Fibroblast of pulmonary artery (primary cell): ENCODE measurements at places on chromosomes 16 and 17.

DNA sequence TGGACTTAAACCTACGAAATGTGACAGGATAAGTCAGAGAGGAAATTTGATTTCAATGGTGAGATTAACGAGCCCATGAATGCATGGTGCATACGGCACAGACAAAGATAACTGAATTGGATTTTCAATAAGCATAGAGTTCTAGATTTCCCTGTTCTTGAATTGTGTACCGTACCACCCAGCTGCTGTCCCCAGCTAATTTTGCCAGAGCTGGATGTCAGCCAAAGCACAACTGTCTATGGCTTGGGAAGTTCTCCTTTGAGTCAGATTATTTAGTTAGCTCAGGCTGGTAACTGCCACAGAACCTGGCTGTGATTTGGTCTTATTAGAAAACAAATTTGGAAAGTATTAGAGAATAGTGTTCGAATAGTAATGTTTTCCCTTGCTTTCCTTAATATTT is 143.1 kb downstream of the CDH13 start:
- DNase-seq: no peak

- DNase-seq: no peak
These were observed 113.8 kb downstream of the SOCS1 start for GRCh38 chr16:11142261-11142630.

GRCh38 chr16:30112197-30113030 is 923 bp downstream of the GDPD3 start:
- DNase-seq: peak; percentile 68

- no peak for DNase-seq
These were observed 11.4 kb downstream of the UNC13D start for GRCh38 chr17:75832652-75833400.

- peak; percentile 62 for DNase-seq
These were observed at the start of gene METRNL for GRCh38 chr17:83079352-83079747. TSS of gene METRNL (plus strand) at chr17:83079609. CDS start at chr17:83079816, 207 bp downstream.

GRCh38 chr17:59829217-59830006 is 63.3 kb downstream of the TUBD1 start:
- peak; percentile 98 for DNase-seq

- DNase-seq: no peak
These were observed 4.4 kb downstream of the GPS1 start for GRCh38 chr17:82055965-82056728.

DNA sequence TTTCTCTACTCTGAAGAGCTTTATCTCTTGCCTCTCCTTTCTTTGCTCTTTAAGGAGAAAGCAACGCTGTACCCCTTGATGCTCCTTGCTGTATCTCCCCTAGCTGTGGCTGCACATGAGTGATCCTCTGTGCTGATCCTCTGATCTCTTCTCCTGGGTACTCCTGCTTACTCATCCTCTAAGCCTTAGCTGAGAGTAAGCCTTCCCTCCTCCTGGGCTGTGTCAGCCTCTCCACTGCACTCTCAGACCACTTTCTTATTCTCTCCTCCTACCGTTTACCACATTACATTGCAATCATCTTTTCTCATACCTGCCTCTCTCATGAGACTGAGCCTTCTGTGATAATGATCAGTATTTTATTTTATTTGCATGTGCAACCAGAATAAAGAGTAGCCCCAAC is 25.1 kb downstream of the SOX9 start:
- no peak for DNase-seq

DNA sequence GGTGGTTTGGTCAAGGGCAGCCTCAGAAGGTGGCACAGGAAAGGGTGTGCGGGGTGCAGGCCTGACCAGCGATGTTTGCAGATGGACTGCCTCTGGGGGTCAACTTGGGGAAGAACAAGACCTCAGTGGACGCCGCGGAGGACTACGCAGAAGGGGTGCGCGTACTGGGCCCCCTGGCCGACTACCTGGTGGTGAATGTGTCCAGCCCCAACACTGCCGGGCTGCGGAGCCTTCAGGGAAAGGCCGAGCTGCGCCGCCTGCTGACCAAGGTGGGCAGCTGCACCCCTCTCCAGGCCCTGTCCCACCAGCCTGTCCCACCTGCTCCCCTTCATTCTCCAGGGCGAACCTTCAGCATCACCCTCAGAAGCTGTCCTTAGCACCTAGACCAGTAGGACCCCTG is 12.5 kb downstream of the DHODH start:
- DNase-seq: no peak

- DNase-seq: no peak
These were observed 7.9 kb downstream of the TIMM22 start for GRCh38 chr17:1004769-1005295.

DNA sequence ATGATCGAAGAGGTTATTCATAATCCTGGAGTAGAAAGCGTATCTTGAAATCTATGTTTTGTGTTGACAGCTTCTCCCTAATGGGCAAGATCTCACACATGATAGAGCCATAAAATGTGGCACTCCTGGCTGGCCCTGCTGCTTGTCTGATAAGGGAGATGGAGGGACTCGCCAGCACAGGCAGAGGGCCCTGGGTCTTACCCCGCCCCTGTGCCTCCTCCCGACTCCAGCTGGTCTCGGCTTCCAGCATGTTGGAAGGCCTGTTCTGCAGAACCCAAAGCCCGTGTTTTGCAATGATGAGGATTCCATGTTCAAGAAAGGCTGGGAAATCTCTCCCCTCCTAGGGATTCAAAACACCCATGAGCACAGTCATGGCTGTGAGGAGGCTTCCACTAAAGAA is 106.7 kb upstream of the SDK2 start:
- no peak for DNase-seq

- DNase-seq: peak; percentile 70
These were observed 5.7 kb downstream of the CDC6 start for GRCh38 chr17:40293363-40293762.

GRCh38 chr16:90002759-90003158 is 16.5 kb downstream of the DBNDD1 start:
- no peak for DNase-seq

- DNase-seq: no peak
These were observed 503.8 kb downstream of the NPIPA7 start for GRCh38 chr16:16882766-16883165.

- DNase-seq: peak; percentile 53
These were observed 10.0 kb upstream of the NAGLU start for GRCh38 chr17:42526031-42526444.

DNA sequence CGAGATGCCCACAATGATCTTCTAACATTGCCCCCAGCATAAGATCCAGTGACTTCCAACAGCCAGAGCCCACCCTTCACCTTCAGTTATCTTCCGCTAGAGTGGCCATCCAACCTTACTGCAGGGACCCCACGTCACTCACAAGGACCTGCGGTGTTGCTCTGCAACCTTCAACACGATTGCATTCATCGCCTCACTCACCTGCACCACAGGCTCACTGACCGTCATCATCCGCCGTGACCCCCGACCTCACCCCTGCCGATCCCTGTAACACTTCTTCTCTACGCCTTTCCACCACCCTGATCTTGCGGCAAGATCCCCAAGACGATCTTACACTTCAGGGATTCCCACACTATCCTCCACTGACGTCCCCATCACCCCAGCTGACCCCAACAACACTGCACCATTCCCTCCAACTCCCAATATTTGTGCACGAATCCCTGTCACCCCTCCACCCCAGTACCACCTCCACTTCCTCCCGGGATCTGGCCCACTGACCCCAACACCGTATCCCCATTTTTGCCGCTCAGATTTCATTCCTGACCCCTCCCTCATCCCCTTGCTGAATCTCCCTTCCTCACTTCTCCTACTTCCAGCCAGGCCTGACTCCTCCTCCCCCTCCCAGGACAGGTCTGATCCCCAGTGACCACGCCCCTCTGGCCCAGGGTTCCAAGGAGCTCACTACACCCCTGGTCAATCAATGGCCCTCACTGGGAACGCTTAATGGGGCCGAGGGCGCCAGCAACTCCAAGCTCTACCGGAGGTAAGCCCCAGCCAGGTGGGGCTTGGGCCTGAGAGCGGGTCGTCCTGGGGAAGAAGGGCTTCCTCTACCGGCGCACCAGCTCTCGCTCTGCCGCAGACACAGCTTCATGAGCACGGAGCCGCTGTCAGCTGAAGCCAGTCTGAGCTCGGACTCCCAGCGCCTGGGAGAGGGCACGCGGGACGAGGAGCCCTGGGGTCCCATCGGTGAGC is 7.6 kb downstream of the RUNDC3A start:
- no peak for DNase-seq

- no peak for DNase-seq
These were observed 78.7 kb downstream of the NOG start for GRCh38 chr17:56672195-56672594.

- DNase-seq: no peak
These were observed 4.4 kb upstream of the SEC14L1 start for GRCh38 chr17:77136420-77136767.

DNA sequence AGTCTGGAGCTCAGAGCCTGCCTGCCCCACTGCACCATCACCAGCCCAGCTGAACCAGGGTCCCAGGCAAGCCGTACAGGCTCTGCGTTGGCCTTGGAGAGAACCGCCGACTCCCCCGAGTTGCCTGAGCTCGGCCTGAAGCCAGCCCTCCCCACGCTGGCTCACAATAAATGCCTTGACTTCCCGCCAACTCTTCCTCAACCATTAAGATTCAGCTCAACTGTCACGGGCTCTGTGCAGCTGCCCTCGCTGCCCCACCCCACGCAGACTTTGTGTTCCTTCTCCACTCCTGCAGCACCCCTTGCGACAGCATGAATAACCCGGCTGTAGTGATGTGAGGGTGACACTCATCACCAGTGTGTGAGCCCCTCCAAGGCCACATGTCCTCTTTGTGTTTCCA is 4.8 kb upstream of the QPRT start:
- DNase-seq: peak; percentile 80

DNA sequence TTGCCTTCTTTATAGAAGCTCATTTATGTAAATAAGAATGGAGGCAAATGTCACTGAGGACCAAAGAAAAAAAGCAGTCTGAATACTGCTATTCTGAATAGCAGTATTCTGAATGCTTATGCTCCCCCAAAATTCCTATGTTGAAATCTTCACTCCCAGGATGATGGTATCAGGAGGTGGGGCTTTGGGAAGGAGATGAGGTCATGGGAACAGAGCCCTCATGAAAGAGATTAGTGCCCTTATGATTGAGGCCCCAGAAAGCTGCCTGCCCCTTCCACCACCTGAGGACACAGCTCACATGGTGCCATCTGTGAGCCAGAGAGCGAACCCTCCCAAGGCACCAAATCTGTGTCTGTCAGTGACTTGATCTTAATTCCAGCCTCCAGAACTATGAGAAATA is 28.8 kb downstream of the HEATR6 start:
- DNase-seq: peak; percentile 45

GRCh38 chr17:79943347-79944241 is 92.1 kb downstream of the TBC1D16 start:
- DNase-seq: no peak

GRCh38 chr16:3553138-3553923 is 23.9 kb downstream of the NLRC3 start:
- no peak for DNase-seq

- no peak for DNase-seq
These were observed 567 bp downstream of the TMEM97 start for GRCh38 chr17:28319598-28319935.

DNA sequence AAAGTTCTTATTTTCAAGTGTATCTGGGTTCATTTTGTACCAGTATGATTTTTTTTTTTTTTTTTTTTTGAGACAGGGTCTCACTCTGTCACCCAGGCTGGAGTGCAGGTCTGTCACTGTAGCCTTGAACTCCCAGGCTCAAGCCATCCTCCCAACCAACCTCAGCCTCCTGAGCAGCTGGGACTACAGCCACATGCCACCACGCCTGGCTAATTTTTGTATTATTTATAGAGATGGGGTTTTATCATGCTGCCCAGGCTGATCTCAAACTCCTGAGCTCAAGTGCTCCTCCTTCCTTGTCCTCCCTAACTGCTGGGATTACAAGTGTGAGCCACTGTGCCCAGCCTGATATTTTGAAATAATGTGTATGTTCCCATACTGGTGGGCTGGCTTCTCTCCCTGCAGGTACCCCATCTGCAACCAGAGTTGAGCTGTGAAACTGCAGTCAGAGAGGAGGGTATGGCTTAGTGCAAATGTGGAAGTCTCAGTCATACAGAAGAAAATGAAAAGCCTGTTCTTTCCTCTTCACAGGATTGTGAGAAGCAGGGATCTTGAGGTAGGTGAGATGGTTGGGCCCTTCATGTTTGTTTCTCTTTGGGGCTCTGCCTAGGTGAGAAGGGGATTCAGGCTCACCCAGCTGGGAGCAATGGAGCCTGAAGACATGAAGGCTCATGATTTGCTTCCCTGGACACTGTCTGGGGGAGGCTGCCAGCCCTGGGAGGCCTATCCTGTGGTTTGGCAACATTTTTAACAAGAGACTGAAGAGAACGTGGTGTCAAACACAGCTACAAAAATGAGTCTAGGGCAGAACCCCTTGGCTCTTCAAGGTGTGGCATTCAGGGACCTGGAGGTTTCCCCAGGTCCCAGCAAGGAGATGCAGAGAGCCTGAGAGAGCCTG is 41.3 kb upstream of the SIAH1 start:
- peak; percentile 43 for DNase-seq

DNA sequence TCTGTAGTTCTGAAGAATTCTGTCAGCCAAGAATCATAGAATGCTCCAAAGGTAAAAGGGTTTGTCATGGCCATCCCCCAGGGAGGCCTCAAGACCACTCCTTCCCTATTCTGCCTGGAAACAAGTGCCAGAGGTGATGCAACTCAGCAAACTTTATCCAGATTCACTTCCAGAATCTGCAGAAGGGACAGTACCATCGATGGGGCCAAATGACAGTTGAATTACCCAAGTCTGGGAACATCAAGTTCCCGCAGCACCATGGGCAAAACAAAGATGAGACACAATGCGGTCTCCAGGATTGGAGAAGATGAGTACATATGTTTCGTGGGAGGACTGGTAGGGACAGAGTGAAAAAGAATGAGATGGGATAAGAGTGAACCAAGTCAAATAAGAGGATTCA is 13.7 kb upstream of the TAT start:
- no peak for DNase-seq

- no peak for DNase-seq
These were observed 55.3 kb upstream of the ZNF750 start for GRCh38 chr17:82895087-82895486.

DNA sequence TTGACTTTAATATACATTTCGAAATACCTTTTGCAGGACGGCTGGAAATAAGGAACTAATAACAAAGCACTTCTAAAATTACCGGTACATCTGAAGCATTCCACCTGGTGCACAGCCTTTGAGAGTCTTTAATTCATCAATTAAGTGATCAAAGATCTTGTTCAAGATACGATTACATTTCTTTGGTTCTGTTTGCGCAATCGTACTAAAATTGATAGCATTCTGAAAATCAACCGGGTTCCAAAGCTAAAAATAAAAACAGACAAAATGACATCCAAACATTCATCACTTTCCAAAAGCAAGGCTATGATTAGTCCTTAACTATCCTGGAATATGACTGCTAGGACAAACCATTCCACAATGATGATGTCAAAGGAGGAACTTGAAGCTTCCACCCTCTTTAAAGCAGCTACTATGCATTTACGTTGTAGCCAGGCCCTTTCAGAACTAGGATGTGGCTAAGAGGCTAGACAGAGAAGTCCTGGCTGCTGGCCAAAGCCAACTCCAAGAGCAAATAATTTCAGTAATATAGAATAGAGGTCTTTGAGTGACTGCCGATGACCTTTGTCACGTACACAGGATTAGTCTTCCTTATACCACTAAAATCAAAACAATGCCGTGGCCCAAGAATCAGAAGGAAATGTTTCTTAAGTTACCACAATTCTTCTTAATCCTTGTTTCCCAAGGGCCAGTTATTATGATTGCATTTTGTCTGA is 299.8 kb upstream of the PSMD7 start:
- no peak for DNase-seq

- DNase-seq: no peak
These were observed 63.0 kb downstream of the SMG6 start for GRCh38 chr17:2240541-2240940.
